ENCODE measurements at places on chromosomes 7 and 10.

DNA sequence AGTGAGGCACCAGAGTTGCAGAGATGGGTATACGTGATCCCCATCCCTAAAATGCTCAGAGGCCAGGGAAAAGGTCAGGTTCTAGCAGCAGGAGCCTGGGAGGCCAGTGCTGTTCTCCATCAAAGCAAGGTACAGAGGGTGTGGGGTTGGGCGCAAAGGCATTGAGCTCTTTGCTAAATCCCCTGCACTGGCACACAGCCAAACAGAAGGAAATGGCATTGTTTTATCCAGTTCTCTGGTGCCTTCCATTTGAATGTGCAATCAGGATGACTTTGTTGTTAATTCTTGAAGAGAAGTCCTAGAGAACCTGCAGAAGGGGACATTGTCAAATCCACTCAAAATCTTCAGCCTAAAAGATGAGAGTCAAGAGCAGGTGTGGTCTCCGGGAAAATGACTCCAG is 111.3 kb upstream of the CHST15 start:
- DNase-seq = no peak

GRCh38 chr10:29908962-29909361 is 150.4 kb downstream of the JCAD start:
- no peak for DNase-seq

- DNase-seq = no peak
Measured at GRCh38 chr7:135645296-135645904, 16.9 kb upstream of the STMP1 start.

DNA sequence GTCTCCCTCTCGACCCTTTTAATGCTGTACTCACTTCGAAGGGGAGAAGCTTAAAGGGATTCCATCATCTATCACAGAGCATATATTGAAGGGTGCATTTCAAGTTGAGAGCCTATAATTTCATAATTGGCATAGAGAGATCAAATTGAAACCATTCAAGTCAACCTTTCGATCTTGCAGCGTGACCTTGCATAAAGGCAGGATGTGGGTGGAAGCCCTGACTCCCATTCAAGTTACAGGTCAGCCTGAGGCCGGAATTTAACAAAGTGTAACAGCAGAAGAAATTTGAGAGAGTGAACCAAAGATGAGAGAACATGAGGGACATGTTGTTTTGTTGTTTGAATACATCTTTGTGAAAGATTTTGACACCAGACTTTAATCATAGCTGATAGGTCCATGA is 195.3 kb upstream of the TPK1 start:
- DNase-seq = no peak

DNA sequence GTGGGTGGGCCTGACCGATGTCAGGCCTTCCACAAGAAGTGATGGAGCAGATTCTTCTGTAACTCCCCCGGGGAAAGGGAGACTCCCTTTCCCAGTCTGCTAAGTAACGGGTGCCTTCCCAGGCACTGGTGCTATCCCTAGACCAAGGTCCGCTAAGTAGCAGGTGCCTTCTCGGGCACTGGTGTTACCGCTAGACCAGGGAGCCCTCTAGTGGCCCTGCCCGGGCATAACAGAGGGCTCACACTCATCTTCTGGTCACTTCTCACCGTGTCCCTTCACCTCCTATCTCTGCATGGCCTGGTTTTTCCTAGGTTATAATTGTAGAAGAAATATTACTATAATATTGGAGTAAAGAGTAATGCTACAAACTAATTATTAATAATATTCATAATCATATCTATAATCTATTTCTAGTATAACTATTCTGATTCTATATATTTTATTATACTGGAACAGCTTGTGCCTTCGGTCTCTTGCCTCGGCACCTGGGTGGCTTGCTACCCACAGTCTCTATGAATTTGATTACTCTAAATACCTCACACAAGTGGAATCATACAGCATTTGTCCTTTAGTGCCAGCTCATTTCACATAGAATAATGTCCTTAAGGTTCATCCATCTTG is 1378.7 kb downstream of the XPNPEP1 start:
- no peak for DNase-seq

DNA sequence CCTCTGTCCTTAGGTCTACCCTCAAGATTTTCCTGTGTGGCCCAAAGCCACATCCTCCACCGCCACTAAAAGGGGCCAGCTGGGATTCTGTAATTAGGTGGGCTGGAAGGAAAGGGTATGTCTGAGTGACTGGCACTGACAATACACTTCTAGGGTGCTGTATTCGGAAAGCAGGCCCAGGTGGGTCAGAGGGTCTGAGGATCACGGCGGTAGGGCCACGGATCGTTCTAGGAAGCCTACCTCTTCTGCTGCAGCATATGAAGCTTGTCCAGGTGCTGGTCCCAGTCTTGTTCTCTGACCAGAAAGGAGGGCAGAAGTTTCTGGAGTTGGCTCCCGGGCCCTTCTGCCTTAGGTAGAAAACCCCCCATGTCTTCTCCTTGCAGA is 462 bp downstream of the TRPV5 start:
- DNase-seq = no peak

DNA sequence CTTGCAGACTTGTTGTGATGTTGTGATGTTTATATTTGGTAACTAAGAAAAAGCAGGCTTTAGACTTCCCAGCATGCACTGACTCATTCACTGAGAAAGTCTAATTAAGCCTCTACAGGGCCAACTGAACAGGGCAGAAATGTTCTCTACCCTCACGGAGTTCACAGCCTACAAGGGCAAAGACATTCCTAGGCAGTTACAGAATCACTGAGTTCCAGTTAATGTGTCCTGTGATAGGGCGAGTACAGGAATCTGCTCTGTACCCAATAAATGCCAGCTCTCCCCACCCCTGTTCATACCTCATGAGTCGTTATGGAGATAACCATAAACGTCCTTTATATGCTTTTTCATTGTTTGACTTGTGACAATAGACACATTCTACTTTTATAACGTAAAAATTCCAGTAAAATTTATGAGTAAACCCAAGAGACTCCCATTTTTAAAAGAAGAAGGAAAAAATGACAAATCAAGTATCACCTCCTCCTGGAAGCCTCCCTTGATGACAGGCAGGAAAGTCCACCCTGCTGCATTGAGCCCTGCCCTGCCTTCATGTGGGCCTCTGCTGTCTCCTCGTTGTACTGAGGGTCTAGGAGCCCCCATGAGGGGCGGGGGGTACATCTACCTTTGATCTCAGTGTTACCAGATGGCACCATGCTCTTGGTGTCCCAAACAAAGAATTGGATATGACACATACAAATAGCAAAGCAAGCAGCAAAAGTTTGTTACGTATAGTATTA is 14.3 kb downstream of the MUC12 start:
- no peak for DNase-seq

GRCh38 chr7:158702944-158703343 is 1.7 kb downstream of the NCAPG2 start:
- no peak for DNase-seq

DNA sequence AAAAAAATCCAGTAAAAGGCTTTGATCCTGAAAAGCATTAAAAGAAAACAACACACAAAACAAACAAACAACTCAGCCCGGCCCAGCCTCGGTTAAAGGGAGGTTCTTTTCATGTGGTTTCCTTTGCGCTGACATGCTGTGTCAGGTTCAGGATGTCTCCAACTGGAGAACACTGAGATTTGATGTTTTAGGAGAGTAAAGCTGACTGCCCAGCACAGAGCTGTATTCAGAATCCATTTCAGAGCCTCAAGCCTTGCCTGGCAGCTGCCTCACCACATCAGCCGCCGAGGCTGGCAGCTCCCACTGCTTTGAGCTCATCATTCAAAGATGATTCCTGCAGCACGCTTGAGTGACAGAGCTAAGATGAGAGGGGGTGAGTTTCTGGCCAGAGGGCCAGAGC is 205.8 kb upstream of the LYZL1 start:
- DNase-seq = no peak

- DNase-seq = no peak
Measured at GRCh38 chr7:132420527-132420926, 155.7 kb downstream of the PLXNA4 start.

GRCh38 chr10:74957285-74957961 is 131.0 kb downstream of the KAT6B start:
- DNase-seq = no peak

GRCh38 chr7:149367418-149368180 is 93.3 kb downstream of the ZNF777 start:
- no peak for DNase-seq

- no peak for DNase-seq
Measured at GRCh38 chr10:1659221-1659791, 78.0 kb downstream of the ADARB2 start.

- no peak for DNase-seq
Measured at GRCh38 chr10:287814-288213, 152.6 kb downstream of the ZMYND11 start.

- DNase-seq = no peak
Measured at GRCh38 chr7:1948301-1948796, 278.3 kb downstream of the ELFN1 start.

DNA sequence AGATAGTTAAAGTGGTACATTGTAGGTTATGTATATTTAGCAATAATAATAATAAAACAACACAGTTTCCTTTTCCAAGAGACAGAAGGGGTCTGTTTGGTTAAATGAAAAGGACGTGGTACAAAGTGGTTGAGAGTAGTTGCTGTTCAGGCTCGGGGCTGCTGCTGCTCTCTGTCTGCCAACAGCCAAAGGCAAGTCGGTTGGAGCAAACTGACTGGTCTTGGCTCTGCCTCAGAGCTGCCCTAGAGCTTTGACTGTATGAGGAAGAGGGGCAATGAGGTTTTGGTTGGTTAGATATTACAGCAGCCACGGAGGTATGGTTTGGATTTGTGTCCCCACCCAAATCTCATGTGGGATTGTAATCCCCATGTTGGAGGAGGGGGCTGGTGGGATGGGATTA is 95.3 kb downstream of the CACNB2 start:
- DNase-seq = no peak

DNA sequence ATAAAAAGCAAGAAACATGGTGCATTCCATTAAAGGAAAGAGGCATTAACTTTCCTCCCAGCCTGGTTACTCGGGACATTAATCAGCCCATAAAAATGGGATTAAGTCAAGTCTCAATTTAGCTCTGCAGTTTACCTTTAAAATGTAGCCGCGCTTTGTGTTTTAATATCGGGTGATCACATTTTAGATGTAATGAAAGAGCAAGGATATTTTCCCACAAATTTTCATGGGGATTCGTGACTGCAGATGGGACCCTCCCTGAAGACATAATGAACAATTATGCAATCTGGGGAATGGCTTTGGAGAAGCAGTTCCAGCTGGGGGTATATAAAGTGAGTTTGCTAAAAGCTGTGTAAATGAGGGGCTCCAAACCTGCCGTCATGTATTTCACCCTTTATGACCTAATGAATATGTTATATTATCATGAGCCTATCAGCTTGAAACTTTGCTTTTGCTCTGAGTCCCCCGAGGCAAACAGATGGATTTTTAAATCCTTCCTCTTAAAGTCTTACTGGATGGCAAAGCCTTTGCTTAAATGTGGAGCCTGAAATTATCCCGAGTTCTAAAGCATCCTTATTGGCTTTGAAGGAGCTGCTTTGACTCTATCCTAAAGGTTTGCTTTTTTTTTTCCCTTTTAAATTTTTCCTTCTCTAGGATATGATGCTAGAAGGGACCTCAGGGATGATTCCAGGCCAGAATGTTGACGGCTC is 31.8 kb downstream of the BAMBI start:
- no peak for DNase-seq

GRCh38 chr10:28845009-28845682 is 167.8 kb downstream of the BAMBI start:
- DNase-seq = no peak

DNA sequence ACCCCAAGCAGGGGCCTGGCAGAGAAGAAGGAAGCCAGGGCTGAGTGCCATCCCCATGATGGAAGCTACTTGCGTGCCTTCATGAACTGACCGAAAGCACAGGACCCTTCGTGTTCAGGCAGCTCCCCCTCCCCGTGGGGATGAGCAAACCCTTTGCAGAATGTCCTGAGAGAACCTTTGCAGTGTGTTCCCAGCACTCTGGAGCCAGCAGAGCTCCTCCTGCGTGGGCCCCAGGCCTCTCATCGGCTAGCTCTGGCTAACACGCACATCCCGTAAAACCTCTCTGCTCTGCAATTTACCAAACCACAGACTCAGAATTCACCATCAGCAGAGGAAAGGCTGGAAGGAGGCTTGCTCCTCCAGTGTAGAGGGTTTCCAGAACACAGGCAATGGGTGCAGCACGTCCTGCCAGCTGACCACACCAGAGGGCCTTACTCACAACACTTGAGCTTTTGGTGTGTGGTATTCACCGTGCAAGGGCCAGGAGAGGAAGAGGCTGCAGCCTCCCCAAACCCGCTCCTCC is 3.1 kb downstream of the SH3PXD2A start:
- no peak for DNase-seq

- no peak for DNase-seq
Measured at GRCh38 chr7:26319636-26320035, 28.0 kb downstream of the SNX10 start.

- no peak for DNase-seq
Measured at GRCh38 chr7:4270941-4271715, 411.0 kb upstream of the FOXK1 start.

DNA sequence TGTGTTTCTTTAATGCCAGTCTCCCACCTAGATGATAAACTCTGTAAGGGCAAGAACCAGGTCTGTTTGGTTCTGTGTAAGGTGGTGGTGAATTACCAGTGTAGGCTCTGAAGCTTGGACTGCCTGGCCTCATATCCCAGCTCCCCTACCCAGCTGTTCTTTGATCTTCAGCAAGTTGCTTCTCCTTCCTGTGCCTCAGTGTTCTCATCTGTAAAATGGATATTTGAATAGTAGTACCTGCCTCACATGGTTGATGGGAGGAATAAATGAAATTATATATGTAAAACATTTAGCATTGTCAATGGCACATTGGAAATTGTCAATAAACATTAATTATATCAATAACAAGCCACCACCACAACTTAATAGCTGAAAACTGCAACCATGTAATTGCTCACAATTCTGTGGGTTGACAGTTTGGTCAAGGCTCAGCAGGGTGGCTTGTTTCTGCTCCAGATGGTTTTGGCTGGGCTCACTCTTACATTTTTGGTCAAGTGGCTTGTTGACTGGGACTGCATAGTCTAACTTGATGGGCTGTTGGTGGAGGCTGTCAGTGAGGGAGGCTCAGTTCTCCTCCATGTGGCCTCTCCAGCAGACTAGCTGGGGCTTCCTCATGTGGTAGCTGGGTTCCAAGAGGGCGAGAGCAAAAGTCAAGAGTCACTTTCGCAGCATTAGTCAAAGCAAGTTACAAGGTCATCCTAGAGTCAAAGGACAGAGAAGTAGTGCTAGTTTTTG is 84.5 kb upstream of the DUSP5 start:
- DNase-seq = no peak

DNA sequence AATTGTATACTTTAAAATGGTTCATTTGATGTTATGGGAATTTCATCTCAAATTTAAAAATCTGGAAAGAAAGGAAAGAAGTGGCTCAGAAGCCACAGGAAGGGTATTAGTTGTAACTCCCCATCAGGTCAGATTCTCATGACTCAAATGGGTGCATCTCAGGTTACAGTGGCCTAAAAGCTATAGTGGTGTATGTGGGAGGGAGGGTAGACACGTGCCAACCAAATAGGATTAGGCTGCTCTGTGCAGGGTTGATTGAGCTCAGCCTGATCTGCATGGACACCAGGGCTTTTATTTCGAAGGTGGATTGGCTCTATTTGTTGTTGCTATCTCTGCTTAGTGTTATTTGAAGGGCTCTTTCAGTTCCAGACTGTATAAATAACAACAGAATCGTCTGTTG is 121.5 kb upstream of the PRR15 start:
- DNase-seq = no peak

GRCh38 chr7:141340991-141341390 is 210.2 kb upstream of the AGK start:
- DNase-seq = no peak
